ENCODE measurements at places on chromosomes 4 and X.

DNA sequence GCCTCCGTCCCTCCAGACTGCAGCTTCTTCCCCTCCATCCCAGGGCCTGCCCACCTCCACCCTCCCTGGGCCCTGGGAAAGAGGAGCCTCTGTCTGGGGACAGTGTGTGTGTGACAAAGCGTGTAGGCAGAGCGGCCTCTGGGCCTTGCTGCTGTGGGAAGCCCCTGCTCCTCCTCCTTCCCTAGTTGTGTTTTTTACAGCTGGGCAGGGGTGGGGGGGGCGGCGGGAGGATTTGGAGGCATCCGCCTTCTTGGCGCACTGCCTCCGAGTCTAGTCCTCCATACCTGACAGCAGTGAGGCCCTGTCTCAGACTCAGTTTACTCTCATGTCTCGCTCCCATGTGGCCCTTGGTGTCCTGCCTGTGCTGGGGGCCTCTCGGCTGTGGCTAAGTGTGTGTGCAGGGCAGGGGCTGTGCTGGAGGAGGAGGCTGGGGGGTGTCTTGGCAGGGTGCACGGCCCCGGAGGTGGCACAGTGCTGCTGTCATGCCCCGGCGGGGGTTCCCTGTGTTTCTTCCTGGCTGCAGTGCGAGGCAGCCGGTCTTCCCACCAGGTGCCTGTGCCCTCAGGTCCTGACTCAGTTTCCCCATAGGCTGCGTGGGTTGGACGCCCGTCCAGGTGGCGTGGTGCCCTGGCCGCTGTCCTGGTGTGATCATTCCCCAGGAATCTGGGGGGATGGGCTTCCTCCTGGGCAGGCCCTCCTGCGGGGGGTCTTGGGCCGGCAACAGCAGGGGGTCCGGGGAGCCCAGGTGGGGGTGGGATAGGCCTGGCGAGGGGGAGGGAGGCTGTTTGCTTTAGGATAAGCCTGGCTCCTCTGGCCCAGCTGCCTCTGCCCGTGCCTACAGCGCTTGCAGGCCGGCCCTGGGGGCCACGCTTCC lies 7.0 kb downstream of the FGFRL1 start:
- no peak for DNase-seq

GRCh38 chr4:32196950-32197688 lies 1477.0 kb downstream of the PCDH7 start:
- DNase-seq: no peak

GRCh38 chrX:38315186-38315585 lies 12.1 kb downstream of the RPGR start:
- DNase-seq: no peak

- DNase-seq: no peak
These were observed 56.0 kb downstream of the MED28 start for GRCh38 chr4:17670423-17670822.

GRCh38 chr4:94486372-94486801 lies 34.6 kb downstream of the PDLIM5 start:
- DNase-seq: no peak

DNA sequence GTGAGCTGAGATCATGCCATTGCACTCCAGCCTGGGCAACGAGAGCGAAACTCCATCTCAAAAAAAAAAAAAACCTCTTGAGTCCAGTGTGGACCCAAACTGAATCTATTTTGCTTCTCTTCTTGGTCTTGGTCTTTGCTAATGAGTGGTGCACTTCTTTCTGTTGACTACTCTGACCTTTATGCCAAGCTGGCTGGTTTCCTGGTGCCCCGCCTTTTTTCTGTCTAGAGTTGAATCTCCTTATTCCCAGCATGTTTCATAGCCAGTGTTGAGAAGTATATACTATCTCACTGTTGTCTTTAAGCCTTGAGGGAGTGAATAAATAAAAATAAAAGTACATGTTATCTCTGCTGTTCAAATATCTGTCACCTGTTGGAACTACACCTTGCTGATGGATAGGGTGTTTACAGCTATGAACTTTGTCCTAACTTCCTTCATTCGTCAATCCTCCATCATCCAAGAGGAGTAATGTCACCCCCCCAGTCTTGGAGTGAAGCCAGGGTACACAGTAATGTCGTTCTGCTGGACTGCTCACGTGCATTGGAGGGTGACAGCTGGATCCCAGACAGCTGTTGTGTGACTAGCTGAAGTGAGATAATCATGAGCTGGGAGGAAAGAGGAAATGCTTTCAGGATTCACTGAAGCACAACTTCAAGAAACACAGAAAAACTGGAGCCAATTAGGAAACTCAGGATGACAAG lies 99.3 kb upstream of the PRKG2 start:
- DNase-seq: no peak

GRCh38 chr4:80878218-80878617 lies 152.3 kb upstream of the BMP3 start:
- DNase-seq: no peak

- no peak for DNase-seq
These were observed 57.0 kb upstream of the PROM1 start for GRCh38 chr4:16140879-16141249.

- DNase-seq: no peak
These were observed 84.7 kb upstream of the CBR4 start for GRCh38 chr4:169094656-169095231.

- no peak for DNase-seq
These were observed 52.4 kb upstream of the PRDM8 start for GRCh38 chr4:80144676-80145470.

GRCh38 chr4:174260099-174260498 lies 23.4 kb downstream of the FBXO8 start:
- no peak for DNase-seq

DNA sequence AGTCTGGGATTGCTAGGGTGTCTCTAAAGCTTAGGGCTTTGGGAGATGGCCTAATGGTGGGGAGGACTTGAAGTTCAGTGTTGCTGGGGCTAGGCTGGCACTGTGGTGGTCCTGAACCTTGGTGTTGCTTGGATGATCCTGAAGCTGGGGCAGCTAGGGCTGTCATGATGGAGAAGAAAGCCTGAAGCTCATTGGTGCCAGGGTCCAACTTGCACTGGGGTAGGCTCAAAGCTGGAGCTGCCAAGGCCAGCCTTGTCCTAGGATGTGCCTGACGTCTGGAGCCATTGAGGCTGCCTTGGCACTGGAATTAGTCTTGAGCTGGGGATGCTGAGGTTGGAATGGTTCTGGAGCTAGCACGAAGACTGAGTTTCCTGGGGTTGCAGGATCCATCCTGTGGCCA lies 61.0 kb upstream of the NLRP2B start:
- DNase-seq: no peak

GRCh38 chrX:86066998-86067397 lies 19.6 kb upstream of the CHM start:
- no peak for DNase-seq

- DNase-seq: no peak
These were observed 1.0 kb upstream of the OTOP1 start for GRCh38 chr4:4227510-4228355.

- no peak for DNase-seq
These were observed 58.9 kb downstream of the NAF1 start for GRCh38 chr4:163107754-163108153.

- DNase-seq: no peak
These were observed 13.7 kb upstream of the UGT2B17 start for GRCh38 chr4:68589790-68590189.

Measured in vagina (tissue), 2 donors.